Hematopoietic multipotent progenitor cell treated with erythropoietin and hydrocortisone succinate and interleukin-3 and kit ligand, for 17 days (in vitro differentiated cells): ENCODE measurements at places on chromosomes 4 and X.
A peak's percentile ranks its signal among the peaks of the same experiment; 100 is the strongest.

DNA sequence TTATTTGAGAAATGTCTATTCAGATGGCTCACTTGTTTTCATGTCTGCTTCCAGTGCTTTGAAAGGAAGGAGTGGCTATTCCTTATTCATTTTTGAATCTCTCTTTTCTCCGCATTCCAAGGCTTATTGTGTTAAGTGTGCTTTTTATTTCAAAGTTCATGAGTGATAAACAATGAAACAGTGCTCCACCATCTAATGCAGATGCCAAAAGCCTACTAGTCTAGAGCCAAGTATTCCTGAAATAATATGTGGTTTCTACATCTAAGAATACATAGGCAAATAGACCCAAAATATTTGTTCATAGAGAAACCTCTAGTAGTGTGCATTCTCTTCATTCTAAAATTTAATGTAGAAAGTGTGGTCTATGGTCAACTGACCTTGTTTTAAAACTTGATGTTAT, 187.3 kb downstream of the GABRB1 start:
- no peak for DNase-seq

- DNase-seq: no peak
Observed at GRCh38 chrX:46260499-46260898, 284.7 kb downstream of the ZNF674 start.

DNA sequence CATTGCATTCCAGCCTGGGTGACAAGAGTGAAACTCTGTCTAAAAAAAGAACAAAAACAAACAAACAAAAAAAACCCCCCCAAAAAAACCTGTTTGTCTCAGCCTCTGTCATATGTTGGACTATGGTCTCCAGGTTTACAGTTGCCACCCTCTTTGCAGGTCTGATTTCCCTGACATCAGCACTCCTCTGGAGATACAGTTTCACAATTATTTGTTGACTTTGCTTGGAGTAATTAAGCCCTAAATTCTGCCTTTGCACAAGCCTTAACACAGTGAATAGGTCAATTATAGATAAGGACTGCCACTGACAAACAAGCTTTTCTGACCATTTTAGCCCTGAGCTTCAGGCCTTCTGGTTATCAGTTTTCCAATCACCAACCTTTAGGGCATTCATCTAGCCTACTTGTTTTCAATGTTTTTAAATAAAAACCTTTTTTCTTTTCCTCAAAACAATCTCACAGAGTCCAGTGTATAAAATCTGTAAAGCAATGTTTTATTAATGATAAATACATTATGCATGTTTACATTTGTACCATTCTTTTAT, 20.4 kb upstream of the MAPK10 start:
- no peak for DNase-seq

DNA sequence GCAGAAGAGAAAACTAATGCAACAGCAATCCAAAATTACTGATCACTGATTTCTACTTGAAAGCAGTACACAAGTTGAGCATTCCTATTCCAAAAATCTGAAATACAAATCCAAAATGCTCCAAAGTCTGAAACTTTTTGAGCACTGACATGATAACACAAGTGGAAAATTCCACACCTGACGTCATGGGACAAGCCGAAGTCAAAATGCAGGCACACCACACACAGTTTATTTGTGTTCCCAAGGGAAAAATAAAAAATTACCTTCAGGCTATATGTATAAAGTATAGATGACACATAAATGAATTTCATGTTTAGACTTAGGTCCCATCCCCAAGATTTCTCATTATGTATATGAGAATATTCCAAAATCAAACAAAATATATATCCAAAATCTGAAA, 20.7 kb downstream of the ANKRD50 start:
- no peak for DNase-seq

- DNase-seq: no peak
Observed at GRCh38 chr4:167185465-167185864, 48.8 kb downstream of the SPOCK3 start.

GRCh38 chrX:49644991-49645637, 46.3 kb downstream of the GAGE1 start:
- no peak for DNase-seq

DNA sequence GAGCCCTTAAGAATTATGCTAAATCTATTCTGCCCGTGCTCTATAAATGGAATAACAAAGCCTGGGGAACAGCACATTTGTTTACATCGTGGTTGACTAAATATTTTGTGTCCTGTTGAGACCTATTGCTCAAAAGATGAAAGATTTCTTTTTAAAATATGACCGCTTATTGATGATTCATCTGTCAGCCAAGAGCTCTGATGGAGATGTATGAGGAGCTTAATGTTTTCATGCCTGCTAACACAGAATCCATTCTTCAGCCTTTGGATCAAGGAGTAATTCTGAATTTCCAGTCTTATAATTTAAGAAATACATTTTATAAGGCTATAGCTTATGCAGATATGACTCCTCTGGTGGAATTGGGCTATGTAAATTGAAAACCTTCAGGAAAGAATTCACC, 271.3 kb upstream of the FAT4 start:
- no peak for DNase-seq

DNA sequence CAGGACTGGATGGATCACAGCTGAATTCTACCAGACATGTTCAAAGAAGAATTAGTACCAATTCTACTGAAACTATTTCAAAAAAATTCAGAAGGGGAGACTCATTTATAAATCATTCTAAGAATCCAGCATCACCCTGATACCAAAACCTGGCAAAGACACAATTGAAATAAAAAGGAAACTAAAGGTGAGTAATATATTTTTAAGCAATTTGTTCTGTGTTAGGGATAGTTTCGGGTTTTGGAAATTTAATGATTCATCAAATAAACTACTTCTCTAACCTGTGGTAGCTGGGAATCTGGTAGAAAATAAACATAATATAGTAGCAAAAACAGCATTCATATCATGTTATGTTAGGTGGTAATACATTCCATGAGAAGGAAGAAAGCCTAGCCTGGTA, 662.2 kb upstream of the BOD1L1 start:
- no peak for DNase-seq

DNA sequence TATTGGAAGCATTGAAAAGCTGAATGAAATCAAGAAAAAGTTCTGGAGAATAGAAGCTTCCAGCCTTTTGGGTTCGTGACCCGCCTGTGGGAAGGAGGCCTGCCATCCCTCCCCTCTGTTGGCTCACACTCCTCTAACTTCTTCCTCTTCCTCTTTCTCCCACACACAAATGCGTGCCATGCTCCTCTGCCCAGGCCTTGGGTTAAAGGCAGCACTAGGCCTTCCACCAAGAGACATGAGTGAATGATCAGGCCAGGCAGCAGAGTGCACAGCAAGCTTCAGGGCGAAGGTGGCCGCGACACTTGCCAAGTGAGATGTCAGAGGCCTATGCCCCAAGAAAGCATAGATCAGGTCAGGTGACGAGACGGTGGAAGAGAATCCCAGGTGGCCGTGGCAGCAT, 38.4 kb downstream of the FAM193A start:
- DNase-seq: no peak

DNA sequence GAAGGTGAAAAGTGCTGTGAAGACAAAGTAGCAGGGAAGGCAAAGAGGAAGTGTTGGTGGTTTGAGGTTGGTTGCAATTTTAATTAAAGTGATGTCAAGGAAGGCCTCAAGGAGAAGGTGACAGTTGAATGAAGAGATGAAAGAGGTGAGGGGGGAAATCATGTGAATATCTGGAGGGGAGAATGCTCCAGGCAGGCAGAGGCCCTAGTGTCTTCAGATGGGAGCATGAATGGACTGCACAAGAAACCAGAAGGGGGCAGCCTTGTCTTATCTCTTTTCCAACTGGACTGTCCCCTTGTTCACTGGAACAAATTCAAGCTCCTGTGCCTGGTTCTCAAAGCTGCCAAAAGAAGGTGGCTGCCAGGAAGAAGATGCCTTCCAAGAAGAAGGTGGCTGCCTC, 68.4 kb downstream of the MAOB start:
- DNase-seq: no peak

GRCh38 chrX:102029026-102029425, 96.5 kb upstream of the TCEAL2 start:
- no peak for DNase-seq

- no peak for DNase-seq
Observed at GRCh38 chr4:2914256-2915126, 48.7 kb downstream of the NOP14 start.

GRCh38 chrX:139734996-139735395, 27.0 kb upstream of the MCF2 start:
- DNase-seq: no peak

DNA sequence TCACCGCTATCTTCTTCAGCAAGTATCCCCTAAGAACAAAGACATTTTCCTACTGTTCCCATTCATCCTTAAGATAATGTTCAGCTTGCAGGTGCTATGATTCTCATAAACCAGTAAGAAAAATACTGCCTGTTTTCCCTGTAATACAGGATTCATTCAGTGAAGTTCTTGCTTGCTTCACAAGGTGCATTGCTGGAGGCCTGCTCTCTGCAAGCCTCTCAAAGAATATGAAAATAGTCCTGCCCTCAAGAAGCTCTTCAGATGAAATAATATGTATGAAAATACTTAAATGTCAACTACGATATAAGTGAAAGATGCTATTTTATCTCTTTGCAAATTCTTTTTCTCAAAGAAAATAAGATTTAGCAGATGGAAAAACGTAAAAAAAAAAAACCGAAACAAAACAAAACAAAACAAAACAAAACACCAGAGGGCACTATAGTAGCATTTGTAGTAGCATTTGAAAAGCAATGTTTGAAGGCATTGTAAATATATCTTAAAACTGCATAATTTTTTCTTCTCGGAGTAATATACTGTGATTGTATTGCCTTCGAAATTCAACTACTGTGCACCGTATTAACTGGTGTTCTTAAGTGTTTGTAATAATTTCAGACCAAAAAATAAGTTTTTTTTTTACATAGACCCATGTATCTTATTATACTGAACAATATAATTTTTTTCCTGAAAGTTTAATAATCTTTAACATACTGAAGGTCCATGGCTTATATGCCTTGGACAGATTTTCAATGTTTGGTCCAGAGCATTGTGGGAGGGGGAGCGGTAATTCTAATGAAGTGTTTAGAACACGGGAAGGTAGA, 26.0 kb downstream of the ADH4 start:
- no peak for DNase-seq

DNA sequence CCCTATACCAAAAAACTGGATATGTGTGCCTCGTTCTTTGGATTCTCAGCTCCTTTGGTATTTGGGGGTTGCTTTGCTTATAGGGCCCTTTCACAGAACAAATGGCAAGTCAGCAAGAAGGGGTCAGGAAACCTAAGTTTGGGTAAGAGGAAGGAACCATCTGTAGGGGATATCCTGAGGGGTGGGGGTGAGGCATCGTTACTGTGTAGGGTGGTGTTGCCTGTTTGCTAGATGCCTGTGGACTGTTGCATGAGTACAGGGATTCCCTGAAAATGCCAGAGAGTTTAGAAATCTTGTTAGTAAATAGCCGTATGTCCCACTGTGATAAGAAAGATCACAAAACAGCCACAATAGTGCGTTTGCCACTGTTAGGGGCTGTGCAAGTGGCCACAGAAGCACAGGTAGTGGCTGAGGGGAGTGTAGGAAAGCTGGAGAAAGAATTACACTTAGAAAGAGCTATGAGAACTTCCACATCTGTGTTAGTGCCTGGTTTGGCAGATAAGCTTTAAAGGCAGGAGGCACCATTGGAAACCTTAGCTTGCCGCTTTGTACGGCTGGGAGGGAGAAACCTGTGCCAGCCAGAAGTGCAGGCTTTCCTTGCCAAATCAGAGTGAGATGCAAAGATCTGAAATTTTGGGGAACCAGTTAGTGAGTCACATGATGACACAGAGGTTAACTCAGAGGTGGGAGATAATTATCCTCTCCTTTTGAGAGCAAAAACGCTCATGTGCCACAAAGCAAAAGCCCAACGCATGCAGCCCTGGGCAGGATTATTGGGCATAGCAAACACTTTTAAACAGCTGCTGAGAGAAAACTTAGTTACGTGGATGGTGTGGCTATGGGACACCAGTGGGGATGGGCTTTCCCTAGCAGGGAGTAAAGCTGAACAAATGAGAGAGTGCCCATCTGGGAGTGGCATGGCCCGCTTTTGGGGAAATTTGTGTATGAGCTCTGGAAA, 343.7 kb downstream of the ARAP2 start:
- DNase-seq: no peak

- DNase-seq: no peak
Observed at GRCh38 chr4:151276787-151277562, at the start of gene PRSS48. TSS of gene PRSS48 (plus strand) at chr4:151277161. CDS start at chr4:151277173, 12 bp downstream.

- DNase-seq: no peak
Observed at GRCh38 chr4:140186651-140187315, 32.8 kb upstream of the MAML3 start.

DNA sequence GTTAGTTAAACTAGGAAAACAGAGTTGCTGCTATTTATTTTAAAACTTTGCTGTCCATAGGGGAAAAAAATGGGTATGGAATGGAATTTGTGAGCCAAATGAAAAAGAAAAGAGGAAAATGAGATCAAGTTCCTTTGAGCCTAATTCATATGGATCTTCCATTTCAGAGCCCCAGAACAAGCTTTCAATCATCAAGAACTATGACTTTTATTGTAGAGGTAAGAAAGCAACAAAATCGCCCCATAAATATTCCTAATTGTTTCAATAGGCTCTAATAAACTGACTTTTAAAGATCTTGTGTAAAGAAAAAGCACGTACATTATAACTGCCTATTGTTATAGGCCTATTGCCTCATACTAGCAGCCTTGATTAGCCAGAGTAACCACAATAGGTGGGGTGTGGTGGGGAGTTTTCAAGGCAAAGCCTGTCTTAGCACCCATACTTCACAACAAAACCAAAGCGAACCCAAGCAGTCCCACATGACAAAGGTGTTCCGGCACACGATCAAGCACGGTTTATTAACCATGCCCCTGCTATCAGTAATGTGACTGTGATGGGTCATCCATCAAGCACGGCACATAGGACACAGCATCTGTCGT, 44.4 kb downstream of the RBM47 start:
- no peak for DNase-seq

GRCh38 chr4:83603129-83603528, 67.2 kb downstream of the GPAT3 start:
- no peak for DNase-seq

DNA sequence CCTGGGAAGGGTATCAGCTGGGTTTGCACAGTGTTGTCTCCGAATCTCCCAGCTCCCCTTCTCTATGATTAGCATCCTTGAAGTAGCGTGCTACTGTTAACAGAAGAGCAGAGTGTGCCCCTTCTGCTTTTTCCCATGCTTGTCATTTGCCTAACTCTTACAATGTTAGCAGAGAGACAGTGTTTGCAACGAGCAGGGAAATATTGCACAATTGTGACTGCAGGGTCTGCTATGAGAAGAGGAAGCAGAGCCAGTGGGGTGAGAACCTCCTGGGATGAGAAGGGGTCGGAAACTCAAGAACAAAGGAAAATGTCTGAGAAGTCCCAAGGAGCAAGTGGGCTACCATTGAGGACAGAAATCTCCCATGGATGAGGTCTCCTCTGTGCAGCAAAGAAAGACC, 7.8 kb upstream of the CHRNA9 start:
- no peak for DNase-seq

GRCh38 chr4:152957437-152958171, 21.5 kb downstream of the FHDC1 start:
- peak; percentile 76 for DNase-seq
